ENCODE measurements at places on chromosomes 16 and 17. TPM values are rescaled to one million over a fixed set of nuclear protein-coding genes. Genes with fewer than 3 reads are reported as not detected.

The PLXDC1 gene
- total RNA-seq = 8.4 TPM

The SOX9 gene
- 40.2 TPM for total RNA-seq

GRCh38 chr16:85931596-85932402 lies 32.8 kb downstream of the IRF8 start:
- no peak overlapping the region for H3K27ac ChIP-seq
- no peak overlapping the region for H3K4me3 ChIP-seq
- no peak for DNase-seq
- H3K27me3 ChIP-seq = no peaks in the 10 kb centered on the region

DNA sequence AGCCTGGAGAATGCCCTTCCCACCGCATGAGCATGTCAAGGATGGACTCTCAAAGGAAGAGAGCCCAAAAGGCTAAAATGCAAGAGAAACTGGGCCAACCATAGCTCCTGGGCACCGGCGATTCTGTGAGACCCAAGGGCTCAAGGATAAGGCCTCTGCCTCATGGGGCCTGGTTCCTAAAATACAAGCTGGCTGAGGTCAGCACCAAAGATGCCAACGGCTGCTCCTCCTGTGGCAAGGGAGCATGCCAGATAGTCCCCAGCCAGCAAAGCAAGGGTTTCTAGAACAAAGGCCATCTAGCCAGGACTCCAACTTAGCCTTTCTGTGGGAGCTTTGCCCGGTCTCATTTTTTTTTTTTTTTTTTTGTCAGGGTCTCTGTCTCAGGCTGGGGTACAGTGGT lies 20.1 kb downstream of the GPRC5B start:
- no peak for DNase-seq
- H3K27me3 ChIP-seq = no peaks in the 10 kb centered on the region

DNA sequence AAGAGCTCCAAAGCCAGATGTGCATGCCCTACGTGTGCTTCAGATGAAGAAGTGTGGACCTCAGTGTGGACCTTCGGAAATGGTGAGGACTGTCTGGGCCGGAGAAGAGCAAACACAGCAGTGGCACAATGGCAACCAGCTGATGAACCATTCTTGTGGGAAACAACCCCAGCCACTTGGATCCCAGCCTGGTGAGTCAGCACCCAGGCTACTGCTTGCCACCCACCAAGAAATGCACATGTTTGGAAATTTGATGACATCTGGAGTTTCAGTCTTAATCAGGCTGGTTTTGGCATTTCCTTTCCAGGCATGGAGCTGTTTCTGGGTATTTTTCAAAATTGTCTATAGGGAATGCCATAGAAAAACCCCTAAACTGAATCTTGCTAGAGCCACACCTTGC lies 42.7 kb downstream of the DYNLRB2 start:
- H3K27ac ChIP-seq = no peak overlapping the region
- DNase-seq = no peak
- no peak overlapping the region for H3K4me3 ChIP-seq
- no peaks in the 10 kb centered on the region for H3K27me3 ChIP-seq

DNA sequence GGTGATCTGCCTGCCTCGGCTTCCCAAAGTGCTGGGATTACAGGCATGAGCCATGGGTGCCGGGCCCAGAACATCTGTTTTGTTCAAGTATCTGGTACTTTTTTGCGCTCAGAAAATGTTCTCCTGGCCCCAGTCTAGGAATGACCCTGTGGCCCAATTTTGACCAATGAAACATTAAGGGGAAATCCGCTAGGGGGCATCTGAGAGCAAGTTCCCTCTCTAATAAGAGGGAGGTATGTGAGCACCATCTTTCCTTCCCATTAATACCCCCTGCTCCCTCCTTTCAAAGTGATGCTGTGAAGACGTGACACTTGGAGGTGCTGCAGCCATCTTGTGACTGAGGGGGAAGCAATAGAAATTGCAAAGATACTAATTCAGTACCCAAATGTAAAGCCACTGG lies 16.5 kb upstream of the CLEC3A start:
- H3K4me3 ChIP-seq = no peak overlapping the region
- no peak for DNase-seq
- H3K4me1 ChIP-seq = no peaks in the 10 kb centered on the region
- no peaks in the 10 kb centered on the region for H3K36me3 ChIP-seq

DNA sequence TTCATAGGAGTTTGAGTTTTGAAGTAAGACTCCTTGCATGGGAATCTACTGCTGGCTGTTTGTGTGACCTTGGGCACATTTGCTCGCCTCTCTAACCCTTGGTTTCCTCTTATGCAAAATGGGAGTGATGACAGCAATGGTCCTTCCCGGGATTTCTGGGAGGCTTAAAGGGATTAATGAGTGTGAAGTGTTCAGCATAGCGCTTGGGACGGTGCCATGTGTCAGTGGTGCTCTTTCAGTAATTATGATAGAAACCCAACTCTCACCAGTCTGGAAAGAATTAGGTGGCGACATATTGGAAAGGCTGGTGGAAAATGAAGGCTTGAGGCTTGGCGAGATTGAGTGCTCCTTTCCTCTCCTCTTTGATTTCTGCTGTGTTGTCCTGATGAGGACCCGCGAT lies 429.2 kb upstream of the EEF2KMT start:
- H3K4me3 ChIP-seq = no peak overlapping the region
- H3K27ac ChIP-seq = no peak overlapping the region
- no peaks in the 10 kb centered on the region for H3K4me1 ChIP-seq
- H3K27me3 ChIP-seq = no peaks in the 10 kb centered on the region
- no peak for DNase-seq
- no peaks in the 10 kb centered on the region for H3K36me3 ChIP-seq

All from stomach (tissue), 19 donors.